ENCODE measurements at places on chromosomes 5 and 9.

DNA sequence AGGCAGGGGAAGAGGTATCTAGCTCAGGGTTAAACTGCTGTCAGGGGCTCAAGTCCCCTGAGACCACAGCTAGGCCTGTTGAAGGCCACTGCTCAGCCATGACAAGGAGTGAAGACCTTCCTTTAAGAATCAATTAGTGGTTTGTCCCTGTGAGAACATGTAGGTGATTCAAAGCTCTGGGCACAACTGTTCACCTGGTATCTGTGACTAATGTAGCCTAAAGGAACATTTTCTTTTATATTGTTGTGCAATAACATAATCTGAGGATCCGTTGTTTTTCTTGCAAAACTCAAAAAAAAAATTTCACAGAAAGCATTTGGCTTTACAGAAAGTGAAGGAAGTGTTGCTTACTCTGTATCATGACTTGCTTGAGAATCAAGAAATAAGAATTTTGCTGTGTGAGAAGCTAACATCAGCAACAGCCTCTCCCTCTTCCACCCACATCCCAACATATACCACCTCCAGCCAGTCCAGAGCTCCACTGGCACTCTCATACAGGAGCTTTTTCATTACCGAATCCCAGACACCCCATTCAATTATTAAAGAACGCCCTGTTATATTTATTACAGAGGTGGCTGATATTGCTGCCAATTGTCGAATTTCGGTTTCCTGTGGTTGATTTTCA, 807.0 kb downstream of the TLE4 start:
- no peak for DNase-seq

DNA sequence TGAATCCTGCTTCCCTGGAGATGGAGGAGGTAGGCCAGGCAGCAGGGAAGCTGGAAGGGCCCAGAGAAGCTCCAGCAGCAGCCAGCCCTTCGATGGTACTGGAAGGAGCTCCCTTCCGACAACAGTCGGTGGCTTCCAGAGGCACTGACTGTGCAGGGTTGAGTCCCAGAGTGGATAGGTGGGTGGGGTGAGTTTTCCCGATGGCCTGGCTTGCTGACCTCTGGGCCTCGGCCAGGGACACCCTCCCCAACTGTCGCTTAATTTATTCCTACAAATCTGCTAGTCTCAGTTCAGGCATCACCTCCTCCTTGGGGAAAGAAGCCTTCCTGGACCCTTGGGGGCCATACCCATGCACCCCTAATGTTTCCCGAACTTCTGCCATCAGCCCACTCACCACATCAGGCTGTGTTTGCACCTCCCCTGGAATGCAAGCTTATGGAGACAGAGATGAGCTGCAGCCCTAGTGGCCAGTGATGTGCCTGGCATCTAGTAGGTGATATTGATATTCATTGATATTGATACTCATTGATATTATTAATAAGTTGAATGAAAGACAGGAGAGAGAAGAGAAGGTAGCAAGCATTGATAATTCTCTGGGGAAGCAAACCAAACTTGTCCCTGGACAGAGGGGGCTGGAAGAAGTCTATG, 104.6 kb upstream of the BOD1 start:
- DNase-seq = no peak

DNA sequence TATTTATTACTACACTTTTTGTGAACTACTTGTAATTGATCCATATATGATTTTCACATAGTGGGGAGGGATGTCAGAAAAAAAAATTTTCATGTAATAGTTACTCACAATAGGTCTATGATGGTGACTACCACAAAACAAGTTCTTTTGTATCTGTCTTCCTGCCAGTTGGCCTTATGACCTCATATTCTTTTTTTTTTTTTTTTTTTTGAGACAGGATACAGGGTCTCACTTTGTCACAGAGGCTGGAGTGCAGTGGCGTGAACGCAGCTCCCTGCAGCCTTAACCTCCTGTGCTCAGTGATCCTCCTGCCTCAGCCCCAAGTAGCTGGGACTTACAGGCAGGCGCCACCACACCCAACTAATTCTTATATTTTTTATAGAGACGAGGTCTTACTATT, 10.9 kb downstream of the SEC24A start:
- no peak for DNase-seq

DNA sequence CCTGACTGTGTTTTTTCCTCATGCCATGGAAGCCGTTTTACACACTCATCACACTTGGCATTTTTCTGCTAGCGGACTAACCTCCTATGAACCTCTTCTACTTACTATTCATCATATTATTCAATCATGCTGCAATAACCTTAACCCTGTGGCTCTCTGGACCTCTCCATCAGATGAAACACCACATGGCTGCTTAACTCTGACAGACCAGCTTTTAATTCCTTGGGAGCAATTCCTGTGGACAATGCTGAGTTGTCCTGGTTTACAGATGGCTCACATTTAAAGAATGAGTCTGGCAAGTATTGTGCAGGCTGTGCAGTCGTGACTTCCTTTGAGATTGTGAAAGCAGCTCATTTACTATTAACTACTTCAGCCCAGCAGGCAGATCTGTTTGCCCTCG, 9.0 kb downstream of the OR1J1 start:
- no peak for DNase-seq

GRCh38 chr5:169300468-169301385, at the start of gene SLIT3:
SLIT3 (minus strand) TSS chr5:169301139; CDS start chr5:169300709, 430 bp downstream.
- DNase-seq = no peak

DNA sequence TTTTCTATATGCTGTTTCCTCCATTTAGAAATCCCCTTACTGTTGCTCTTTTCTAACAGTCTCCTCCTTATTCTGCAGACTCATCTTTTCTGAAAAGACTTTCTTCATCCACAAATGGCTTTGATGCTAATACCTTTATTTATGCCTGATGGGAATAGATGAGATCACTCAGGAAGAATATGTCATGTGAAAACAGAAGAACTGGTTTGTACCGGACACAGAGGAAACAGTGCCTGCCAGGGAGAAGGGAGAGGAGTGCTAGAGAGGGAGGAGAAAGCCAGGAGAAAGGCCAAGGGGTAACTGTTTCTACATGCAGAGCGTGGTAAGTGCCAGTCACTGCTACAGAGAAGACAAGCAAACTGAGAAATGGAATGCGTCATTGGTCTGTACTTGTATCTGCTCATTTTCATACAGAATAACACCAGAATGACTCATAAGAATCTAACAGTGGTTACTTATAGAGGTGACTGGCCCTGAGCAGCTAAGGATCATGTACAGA, 45.9 kb upstream of the PJA2 start:
- no peak for DNase-seq

- DNase-seq = no peak
Measured at GRCh38 chr5:114957384-114957783, 212.3 kb downstream of the TRIM36 start.

DNA sequence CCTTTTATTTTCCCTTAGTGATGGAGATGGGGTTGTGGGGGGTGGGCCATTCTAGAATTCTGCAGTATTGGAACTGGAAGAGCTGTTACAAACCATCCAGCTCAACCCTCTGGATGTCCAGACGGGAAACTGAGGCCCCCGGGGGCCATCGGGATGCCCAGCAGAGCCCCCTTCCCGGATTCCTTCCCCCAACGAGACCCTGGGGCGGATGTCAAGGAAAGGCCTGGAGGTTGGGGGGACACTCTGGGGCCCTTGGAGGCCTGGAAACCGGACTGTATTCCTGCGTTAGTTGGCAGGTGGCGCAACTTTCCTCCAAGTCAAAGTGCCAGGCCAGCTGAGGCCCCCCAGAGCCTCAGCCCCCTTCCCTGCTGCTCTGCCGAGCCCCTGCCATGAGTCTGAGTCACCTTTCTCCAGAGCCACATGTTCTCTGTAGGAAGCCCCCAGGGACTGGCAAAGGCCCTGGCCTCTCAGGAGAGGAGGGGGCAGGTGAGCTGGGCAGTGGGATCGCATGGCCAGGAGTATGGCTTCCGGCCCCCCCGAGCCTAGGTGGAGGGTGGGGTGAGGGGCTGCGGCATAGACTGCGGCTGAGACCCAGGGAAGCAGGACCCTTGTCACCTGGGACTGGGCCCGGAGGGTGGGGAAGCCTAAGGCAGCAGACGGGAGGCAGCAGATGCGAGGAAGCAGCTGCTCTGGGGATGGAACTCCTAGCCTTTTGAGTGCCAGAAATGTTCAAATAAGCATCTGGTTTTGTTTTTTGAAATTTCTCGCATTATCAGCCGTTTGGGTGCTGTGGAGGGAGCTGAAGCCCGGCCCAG, 17.8 kb upstream of the FIBCD1 start:
- no peak for DNase-seq

GRCh38 chr5:151699071-151699901, 12.6 kb upstream of the SPARC start:
- no peak for DNase-seq

- no peak for DNase-seq
Measured at GRCh38 chr9:133710661-133711427, 27.3 kb downstream of the SARDH start.

GRCh38 chr5:124528838-124529237, 217.6 kb downstream of the ZNF608 start:
- no peak for DNase-seq

DNA sequence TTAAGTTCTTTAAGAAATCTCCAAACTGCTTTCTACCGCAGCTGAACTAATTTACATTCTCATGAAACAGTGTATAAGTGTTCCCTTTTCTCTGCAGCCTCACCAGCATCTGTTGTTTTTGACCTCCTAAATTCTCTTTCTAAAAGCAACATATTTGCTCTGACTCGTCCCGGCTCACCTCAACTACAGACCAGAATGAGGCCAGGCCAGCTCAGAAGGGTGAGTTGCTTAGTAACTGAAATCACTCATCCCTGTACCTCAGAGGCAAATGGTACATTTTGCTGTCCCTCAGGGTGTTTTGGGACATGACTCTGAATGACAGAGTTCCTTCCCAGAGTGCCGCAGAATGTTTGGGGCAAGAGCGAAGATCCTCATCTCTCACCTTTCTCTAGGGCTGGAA, 127.5 kb downstream of the FRMD3 start:
- no peak for DNase-seq
